ENCODE measurements at places on chromosomes 5 and 9. TPM values are rescaled to one million over a fixed set of nuclear protein-coding genes. Genes with fewer than 3 reads are reported as not detected.

DNA sequence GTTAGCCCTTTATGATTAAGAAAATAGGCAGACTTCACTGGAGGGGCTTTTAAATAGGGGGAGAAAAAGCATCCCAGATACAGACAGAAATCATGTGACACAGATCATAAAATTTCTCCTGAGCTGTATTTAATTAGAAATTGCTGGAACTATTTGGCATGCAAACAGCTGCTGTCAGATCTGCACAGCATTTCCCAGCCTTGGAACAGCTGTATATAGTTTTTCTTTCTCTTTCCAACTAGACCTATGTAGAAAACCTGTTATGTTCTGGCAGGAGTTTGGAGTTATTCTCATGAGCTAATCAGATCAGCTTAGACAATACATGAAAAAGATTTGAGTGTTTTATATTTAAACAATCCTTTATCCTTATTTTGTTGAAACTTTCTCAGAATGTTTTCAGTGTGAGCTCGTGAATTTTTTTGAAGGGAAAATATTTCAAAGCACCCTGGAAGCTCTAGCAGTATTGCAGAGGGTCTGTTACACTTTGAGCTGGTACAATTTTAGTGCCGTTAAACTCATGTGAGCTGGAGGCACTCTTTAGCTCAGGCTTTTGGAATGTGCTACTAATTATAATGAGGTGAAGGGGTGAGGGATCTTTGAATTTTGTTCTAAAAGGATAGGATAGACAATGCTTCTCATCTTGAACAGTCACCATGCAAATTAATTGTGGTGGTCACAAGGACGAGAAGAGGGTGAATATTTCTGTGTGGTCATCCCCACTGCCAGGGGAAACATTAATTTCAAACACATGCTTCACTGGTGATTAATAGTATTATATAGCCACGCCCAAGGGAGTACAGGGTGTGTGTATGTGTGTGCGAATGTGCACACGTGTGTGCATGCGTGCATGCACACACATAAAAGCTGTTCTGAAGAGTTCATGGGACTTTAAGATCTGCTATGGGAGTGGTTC is 239.4 kb upstream of the FBXL7 start:
- no peaks in the 10 kb centered on the region for H3K27me3 ChIP-seq
- H3K4me3 ChIP-seq: no peak overlapping the region
- H3K36me3 ChIP-seq: no peaks in the 10 kb centered on the region
- H3K4me1 ChIP-seq: no peaks in the 10 kb centered on the region
- no peak for DNase-seq

GRCh38 chr5:179226696-179227095 is 118.6 kb downstream of the ADAMTS2 start:
- no peaks in the 10 kb centered on the region for H3K27me3 ChIP-seq
- no peak overlapping the region for H3K4me3 ChIP-seq
- H3K4me1 ChIP-seq: peaks cover 12% of the 10 kb centered on the region
- DNase-seq: no peak
- no peak overlapping the region for H3K27ac ChIP-seq

Gene PLAC8L1
- 4.4 TPM for total RNA-seq

DNA sequence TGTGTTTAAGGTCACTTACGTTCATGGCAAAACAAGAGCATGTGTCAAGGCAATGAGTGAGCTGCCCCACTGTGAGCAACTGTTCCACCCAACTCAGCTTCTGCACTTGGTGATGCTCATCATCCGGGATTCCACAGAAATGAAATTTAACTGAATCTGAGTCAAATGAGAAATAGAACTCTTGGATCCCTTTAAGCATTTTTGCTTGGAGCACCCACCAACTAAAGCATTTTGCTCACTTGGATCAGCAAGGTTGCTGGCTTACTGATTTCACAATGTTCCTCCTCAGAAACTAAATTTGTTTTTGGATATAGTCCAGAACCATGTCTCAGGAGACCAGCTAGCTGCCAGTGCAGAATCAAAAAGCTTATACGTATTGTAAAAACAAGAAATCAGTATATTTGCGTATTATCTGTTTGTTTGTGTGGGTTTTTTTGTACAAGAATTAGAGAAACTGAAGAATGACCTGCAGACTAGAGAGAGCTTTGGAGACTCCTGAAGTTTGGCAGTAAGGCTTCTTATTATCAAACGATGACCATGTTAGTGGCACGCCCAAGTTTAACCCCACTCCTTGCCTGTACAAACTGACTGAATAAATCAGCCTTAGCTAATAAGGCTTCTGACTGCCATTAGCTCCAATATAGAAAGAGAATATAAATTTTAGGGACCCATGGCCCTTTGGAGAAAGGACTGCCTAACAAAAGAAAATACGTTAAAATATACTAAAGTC is 153.8 kb upstream of the FST start:
- H3K27ac ChIP-seq: no peak overlapping the region
- no peak overlapping the region for H3K4me3 ChIP-seq
- H3K27me3 ChIP-seq: no peaks in the 10 kb centered on the region
- DNase-seq: no peak
- peaks cover 5% of the 10 kb centered on the region for H3K4me1 ChIP-seq

DNA sequence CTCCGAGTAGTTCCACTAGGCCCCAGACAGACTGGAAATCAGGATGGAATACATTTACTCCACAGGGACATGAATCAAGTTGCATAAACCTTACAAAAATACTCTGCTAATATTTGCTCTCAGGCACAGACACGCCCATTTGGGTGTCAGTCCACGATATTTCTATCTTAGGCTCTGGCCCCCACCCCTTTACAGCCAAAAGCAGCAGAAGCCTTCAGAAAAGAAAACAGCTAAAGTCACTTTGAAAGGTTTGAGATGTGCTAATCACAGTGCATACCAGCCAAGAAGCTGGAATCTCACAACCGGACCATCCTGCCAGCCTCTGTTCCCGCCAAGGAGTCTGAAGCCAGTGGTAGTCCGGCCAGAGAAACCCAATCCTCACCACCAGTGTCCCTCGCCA is 22.6 kb downstream of the PTPN3 start:
- no peaks in the 10 kb centered on the region for H3K36me3 ChIP-seq
- H3K4me3 ChIP-seq: no peak overlapping the region
- H3K27ac ChIP-seq: no peak overlapping the region
- no peaks in the 10 kb centered on the region for H3K4me1 ChIP-seq
- no peak for DNase-seq

- H3K27ac ChIP-seq: no peak overlapping the region
- no peaks in the 10 kb centered on the region for H3K27me3 ChIP-seq
Measured at GRCh38 chr9:4665357-4665756, 923 bp downstream of the SPATA6L start.

Gene PCDHGA2
- 31.0 TPM for total RNA-seq

Gene KCTD16
- 2.7 TPM for total RNA-seq

Gene CNOT6
- 28.9 TPM for total RNA-seq

GRCh38 chr5:3307982-3308621 is 287.5 kb upstream of the IRX1 start:
- no peak for DNase-seq
- H3K27ac ChIP-seq: no peak overlapping the region
- no peak overlapping the region for H3K4me3 ChIP-seq
- no peaks in the 10 kb centered on the region for H3K36me3 ChIP-seq
- H3K27me3 ChIP-seq: no peaks in the 10 kb centered on the region

GRCh38 chr5:173859408-173860159 is 28.6 kb upstream of the CPEB4 start:
- H3K27me3 ChIP-seq: no peaks in the 10 kb centered on the region
- no peak for DNase-seq
- H3K4me3 ChIP-seq: no peak overlapping the region
- H3K27ac ChIP-seq: no peak overlapping the region
- H3K36me3 ChIP-seq: no peaks in the 10 kb centered on the region

DNA sequence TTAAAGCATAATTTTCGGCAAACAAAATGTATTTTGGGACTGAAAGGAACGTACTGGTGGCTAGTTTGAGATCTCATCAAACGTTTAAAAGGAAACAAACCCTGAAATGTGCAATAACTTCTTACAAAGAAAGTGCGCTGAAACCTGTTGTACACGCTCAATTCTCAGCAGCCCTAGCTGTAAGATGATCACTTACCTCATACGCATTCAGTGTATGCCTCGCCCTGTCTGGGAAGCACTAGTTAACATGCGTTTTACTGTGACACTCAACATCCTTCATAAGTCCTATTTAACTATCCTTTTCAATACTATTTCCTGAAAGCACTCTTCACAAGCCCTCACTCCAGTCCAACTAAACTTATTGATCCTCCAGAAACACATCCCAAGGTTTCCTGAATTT is 485.0 kb upstream of the EDIL3 start:
- H3K36me3 ChIP-seq: no peaks in the 10 kb centered on the region
- no peaks in the 10 kb centered on the region for H3K4me1 ChIP-seq
- H3K27ac ChIP-seq: no peak overlapping the region

- H3K4me1 ChIP-seq: peaks cover 20% of the 10 kb centered on the region
- DNase-seq: peak; percentile 65
- peak overlapping the region; percentile 15 for H3K27ac ChIP-seq
- H3K27me3 ChIP-seq: no peaks in the 10 kb centered on the region
- no peaks in the 10 kb centered on the region for H3K36me3 ChIP-seq
Measured at GRCh38 chr5:68087866-68088265, 127.7 kb upstream of the PIK3R1 start.

GRCh38 chr5:156402387-156402921 is 75.5 kb downstream of the SGCD start:
- no peaks in the 10 kb centered on the region for H3K4me1 ChIP-seq
- no peaks in the 10 kb centered on the region for H3K36me3 ChIP-seq
- no peak for DNase-seq
- H3K27me3 ChIP-seq: no peaks in the 10 kb centered on the region

GRCh38 chr5:138850865-138851435 is 24.2 kb downstream of the LRRTM2 start:
- no peaks in the 10 kb centered on the region for H3K36me3 ChIP-seq
- H3K27ac ChIP-seq: no peak overlapping the region
- H3K4me1 ChIP-seq: no peaks in the 10 kb centered on the region

- H3K27ac ChIP-seq: no peak overlapping the region
- DNase-seq: no peak
- H3K36me3 ChIP-seq: no peaks in the 10 kb centered on the region
- no peaks in the 10 kb centered on the region for H3K27me3 ChIP-seq
- H3K4me3 ChIP-seq: no peak overlapping the region
Measured at GRCh38 chr5:153372425-153373129, 117.9 kb upstream of the GRIA1 start.

Gene SIT1
- not detected for total RNA-seq

Gene TAF1L
- total RNA-seq: 4.8 TPM

GRCh38 chr9:4829969-4830368 is 37.2 kb downstream of the RCL1 start:
- no peak for DNase-seq
- H3K27ac ChIP-seq: no peak overlapping the region
- H3K4me1 ChIP-seq: peaks cover 2% of the 10 kb centered on the region
- H3K27me3 ChIP-seq: no peaks in the 10 kb centered on the region
- H3K4me3 ChIP-seq: no peak overlapping the region
